ENCODE measurements at places on chromosomes 5 and 9.

DNA sequence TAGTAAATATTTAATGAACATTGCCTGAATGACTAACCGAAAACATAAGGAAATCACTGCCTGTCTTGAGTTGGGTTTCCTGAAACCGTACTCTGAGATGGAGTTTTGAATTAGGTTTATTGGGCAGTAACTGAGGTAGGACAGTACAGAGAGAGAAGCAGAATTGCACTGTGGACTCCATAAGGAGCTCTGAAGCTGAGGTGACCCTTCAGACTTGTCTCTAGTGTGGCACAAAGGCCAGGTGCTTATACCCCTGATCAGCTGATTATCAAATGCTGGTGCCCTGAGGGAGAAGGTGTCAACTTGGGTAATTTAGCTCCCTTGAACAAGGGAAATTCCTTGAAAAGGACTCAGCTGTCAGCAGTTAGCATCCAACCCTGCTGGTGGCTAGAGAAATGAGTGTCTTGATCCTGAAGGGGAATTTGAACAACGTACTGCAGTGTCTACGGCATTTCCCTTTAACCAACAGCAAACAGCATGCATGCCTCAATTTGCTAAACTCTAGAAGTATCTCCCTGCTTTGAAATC, 135.0 kb upstream of the SMARCA2 start:
- no peak for DNase-seq

DNA sequence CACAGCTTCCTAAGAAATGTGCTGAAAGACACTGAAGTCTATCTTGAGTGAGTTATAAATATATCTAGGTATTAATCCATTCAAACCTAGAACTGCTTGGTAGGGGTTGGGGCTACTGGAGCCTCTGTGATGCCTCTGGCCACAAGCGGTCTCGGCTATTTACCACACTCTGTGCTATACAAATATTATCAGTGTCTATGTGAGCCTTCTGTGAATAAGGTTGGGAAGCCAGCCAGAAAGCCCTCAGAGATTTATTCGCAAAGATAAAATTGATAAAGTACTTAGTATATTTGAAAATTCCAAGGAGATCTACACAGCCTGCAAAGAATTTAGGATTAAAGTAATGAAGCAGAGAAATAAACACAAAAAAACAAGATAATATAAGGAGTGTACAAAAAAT, 41.4 kb downstream of the LIFR start:
- no peak for DNase-seq

- DNase-seq: no peak
These were observed 32.5 kb upstream of the FAM120A start for GRCh38 chr9:93419023-93419422.

GRCh38 chr9:13786131-13786530, 506.6 kb upstream of the MPDZ start:
- DNase-seq: no peak

- no peak for DNase-seq
These were observed 61.3 kb downstream of the ENC1 start for GRCh38 chr5:74579215-74579614.

GRCh38 chr5:31728039-31728438, 89.1 kb downstream of the PDZD2 start:
- DNase-seq: no peak

GRCh38 chr5:165894916-165895315, 2389.5 kb downstream of the MAT2B start:
- no peak for DNase-seq

DNA sequence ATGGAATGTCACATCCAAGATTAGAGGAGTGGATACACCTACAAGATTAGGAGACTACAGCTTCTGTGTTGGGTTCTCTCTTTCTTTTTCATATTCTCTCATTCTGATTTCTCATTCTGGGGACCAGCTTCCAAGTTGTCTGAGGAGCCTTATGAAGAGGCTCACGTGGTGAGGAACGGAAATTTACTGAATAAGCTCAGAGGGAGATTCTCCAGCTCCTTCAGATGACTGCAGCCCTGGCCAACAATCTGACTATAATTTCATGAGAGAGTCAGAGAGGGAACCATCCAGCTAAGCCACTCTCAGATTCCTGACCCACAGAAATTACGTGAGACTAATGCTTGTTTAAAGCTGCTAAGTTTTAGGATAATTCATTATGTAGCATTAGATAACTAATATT, 27.1 kb upstream of the TENT2 start:
- DNase-seq: no peak

DNA sequence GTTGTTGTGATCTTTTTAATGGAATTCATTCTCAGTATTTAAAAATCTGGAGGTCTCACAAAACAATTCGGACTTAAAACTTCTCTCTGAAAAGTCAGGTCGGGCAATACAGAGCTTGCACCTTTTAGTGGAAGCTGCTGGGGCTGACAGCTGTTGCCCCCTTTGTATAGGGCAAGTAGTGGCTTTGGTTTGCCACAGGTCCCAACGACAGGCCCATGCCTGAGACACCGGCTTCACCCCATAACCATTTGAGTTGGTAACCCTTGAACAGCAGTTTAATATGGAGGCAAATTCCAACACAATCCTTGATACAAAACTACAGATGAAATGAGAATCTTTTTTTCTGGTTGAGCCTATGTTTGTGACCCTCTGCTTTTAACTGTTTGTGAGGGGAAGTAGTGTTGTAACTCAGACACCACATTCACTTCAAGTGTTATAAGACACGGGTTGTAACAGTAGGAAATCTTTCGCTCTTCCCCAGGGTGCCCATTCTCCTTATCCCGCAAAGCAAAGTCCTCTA, 752 bp upstream of the GLRX start:
- no peak for DNase-seq

- no peak for DNase-seq
These were observed 19.8 kb downstream of the CD274 start for GRCh38 chr9:5470122-5470521.

GRCh38 chr5:12985142-12985541, 959.3 kb downstream of the DNAH5 start:
- no peak for DNase-seq

GRCh38 chr5:170411100-170411499, 21.9 kb upstream of the KCNMB1 start:
- DNase-seq: no peak

- DNase-seq: no peak
These were observed 98.4 kb downstream of the FBXL7 start for GRCh38 chr5:15598294-15598902.

GRCh38 chr9:72154468-72155285, 5.4 kb downstream of the GDA start:
- DNase-seq: no peak

DNA sequence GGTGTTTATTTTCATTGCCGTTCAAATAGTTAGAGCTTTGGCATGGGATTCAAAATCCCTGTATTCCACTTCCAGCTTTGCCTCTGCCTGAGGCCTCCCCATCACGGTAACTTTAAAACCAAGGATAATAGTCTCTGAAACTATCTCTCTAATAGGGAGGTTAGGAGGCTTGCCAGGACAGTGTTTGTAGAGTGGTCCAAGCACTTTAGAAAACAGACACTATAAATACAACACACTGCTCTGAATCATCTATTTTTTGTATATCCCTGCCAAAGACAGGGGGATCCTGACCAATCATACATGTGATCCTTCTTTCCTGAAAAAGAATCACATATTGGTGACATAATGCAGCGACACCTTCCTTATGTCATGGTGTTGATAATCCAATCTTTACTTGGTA, 326.8 kb downstream of the BNC2 start:
- no peak for DNase-seq

- DNase-seq: no peak
These were observed 158.9 kb downstream of the FAM174A start for GRCh38 chr5:100694100-100694499.

DNA sequence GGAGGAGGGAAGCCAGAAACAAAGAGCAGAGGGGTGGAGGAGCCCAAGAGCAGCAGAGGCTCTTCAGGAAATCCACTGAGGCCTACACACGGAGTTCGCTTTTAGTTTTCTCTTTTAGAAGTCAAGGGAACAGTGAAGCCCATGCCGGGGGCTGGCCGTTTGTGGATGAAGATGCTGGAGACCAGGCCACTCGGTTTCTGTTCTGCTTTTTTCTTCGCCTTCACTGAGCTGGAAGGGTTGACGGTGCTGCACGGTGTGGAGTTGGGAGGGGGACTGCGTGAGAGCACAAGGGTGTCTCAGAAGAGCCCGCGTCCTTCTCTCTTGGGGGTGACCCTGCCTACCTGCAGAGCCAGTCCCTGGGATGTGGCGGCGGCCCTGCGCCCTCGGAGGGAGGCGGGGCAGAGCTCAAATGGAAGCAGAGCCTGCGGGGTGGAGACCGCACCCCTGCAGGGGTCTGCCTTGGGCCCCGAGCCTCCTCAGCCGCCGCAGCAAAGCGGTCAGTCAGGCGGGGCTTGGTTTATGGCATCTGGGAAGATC, 68.5 kb upstream of the CACNA1B start:
- no peak for DNase-seq

DNA sequence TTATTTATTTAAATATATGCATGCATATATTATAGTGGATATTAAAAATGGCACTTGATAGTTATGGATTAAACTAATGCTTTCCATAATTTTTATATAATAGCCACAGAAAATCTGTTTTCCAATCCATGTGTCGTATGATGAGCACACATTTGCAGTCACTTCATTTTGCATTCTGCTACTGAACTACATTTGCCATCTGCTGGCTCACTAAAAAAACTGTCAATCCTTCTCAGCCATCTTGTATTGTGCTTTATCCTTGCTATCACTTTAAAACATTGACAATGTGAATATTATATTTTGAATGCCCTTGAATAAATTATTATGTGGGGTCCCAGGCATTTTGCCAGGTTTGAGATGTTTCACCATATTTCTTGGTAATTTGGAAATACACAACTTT, 586.6 kb downstream of the DNAH5 start:
- no peak for DNase-seq

DNA sequence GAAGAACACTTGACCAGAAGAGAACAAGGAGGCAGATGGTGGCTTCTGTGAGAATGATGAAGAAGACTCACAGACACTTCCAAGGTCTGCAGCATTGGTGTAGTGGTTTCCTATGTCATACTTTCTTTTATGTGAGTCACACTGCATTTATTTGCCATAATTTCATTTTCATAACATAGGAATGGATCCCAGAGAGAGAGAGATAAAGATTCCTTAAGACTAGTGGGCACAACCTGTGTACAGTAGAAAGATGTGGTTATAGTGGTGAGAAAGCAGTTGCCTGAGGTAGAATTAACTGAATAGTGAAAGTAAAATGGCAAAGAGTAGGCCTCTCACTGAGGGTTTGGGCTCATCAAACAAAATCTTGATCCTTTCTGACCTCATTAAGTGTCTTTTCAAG, 7.6 kb upstream of the CCDC152 start:
- DNase-seq: no peak

DNA sequence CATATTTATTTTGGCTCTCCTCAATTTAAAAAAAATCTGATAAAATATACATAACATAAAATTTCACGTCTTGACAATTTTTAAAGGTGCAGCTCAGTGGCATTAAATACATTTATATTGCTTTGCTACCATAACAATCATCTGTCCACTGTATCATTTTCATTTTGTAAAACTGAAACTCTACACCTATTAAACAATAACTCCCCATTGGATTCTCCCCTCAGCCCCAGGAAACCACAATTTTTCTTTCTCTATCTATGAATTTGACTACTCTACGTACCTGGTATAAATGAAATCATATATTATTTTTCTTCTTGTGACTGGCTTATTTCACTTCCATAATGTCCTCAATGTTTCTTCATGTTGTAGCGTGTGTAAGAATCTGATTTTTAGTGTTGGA, 563.5 kb downstream of the PRR16 start:
- no peak for DNase-seq

- peak; percentile 25 for DNase-seq
These were observed 139.8 kb downstream of the ESM1 start for GRCh38 chr5:54845567-54845941.

GRCh38 chr5:134398609-134399155, 13.0 kb downstream of the CDKN2AIPNL start:
- no peak for DNase-seq

DNA sequence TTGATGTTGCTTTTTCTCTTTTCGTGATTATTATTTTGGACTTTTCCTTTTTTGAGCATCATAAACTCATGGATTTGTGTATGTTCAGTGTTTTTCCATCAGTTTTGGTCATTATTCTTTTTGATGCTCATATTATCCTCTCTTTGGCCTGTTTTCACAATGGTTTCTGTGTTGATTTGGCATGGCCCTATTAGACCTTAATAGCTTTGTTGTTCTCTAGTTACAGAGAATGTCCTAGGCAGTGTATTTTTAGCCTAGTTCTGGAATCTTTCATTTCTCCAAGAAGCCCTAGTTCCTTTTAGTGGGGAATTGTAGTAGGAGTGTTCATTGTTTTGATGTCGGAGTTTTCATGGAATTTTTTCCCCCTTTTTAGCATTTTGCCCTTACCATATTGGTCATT, 41.3 kb upstream of the ROPN1L start:
- no peak for DNase-seq

GRCh38 chr5:179819296-179820126, 1.2 kb upstream of the SQSTM1 start:
- DNase-seq: peak; percentile 20

DNA sequence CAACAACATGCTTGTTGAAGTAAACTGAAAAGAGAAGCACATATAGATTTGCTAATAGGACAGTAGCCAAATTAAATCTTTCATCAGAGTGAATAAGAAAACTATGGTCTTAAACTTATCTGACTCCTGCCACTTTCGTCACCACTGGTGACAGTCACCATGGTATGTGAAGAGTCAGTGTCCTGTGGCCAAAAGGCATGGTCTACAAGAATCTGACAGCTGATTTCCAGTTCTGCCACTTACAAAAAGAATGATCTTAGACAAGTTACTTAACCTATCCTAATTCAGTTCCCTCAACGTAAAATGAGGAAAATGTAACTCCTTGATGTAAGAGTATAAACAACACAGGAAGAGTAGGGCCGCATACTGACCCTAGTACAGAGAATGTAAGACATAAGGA, 102.0 kb downstream of the LPAR1 start:
- no peak for DNase-seq

- DNase-seq: no peak
These were observed 6.3 kb upstream of the UGCG start for GRCh38 chr9:111890334-111890733.

DNA sequence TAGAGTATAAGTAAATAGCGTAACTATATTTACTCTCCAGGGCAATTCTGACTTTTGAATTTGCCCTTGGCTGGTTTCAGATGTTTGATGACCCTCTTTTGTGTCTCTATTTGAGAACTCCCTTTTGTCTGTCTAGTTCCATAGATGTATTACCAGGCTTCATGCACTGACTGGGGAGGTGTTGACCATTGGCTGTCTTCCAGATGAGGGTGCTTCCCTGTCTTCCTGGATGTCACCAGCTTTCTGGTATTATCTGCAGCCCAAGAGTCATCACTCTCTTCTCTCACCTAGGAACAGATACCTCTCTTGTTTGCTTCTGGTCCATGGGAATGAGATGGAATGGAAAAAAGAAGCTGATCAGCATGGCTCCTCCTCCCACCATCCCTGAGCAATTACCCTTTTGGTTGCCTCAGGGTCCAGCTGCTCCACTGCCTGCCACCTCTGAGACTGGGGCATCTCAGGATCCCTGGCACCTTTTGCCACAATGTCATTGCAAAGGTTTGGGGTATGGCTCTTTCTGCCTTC, 58.7 kb upstream of the TMED7 start:
- DNase-seq: no peak

Data from caudate nucleus (tissue), 63 donors.